Right cardiac atrium (tissue), 5 donors: ENCODE measurements at places on chromosomes 11 and 22. TPM values are rescaled to one million over a fixed set of nuclear protein-coding genes. Genes with fewer than 3 reads are reported as not detected.

GRCh38 chr11:45906096-45906682 is 882 bp downstream of the FREY1 start:
- no peak for DNase-seq

DNA sequence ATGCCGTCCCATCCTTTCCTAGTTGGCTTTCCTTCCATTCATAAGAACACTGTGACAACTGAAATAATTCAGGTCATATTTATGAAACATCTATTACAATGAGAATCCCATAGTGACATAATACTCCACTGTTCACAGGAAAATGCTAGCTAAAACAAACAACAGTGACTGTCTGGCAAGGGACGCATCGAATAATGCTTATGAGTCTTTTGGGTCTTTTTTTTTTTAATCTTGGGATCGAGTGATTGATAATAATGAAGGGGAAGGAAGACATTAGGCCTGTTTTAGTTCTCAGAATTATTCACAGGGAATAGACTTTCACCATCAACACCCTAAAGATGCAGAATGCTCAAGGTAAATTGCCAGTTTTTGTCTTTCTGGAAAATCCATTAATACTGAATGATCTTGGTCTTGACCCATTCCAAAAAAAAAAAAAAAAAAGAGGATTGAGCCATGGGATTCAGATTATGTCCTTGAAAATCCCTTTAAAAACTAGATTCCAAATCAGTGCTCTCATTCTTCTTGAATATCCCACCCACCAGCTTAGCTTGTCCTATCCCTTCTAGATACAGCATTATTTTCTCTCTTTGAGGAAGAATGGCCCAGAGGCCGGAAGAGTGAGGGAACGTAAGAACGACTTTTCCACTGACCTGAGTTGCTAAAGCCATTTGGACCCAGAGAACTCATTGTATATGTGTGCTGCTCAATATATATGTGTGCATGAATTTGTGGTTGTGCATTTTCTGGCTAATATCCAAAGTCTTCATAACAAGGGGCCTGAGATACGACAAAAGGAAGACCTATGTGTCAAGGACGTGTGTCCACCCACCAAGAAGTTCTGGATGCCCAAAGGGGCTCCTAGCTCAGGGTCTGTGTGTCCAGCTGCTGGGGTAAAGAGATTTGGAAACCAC is 35.2 kb upstream of the CREB3L1 start:
- no peak for DNase-seq

DNA sequence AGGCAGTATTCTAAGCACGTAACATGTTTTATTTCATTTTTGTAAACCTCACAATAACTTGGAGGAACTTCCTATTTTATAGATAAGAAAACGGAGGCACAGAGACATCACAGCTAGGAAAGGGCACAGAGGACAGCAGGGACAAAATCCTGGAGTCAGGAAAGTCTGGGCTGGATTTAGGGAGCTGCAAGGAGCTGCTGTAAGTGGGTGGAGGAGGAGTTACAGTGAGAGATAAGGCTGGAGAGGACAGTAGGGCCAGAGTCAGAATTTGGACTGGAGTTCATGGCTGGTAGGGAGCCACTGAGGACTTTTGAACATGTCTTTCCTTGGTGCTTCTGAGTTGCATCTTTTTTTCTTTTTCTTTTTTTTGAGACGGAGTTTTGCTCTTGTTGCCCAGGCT is 32.2 kb upstream of the PTPRJ start:
- DNase-seq: no peak

OR52H1 gene
- total RNA-seq: not detected

APOL6 gene
- total RNA-seq: 8.5 TPM

DNA sequence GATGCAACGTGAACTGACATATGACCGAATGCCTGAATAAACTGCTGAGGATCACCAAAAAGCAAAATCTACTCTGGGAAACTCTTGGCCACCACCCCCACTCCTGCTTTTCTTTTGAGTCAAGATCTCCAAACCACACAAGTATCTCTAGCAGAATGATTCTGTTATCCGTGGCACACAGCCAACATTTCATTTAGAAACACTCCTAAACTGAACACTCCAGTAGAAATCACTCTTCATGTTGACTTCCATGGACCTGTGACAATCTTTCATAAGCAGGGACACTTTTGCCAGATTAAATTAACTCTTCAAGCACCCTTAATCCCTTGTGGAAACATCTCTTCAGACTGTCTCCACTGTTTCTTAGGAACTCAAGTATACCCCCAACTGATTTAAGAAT is 44.4 kb downstream of the VSIG10L2 start:
- no peak for DNase-seq

- no peak for DNase-seq
Observed at GRCh38 chr11:38089726-38090125, 1491.7 kb upstream of the RAG2 start.

NPAS4 gene
- total RNA-seq: 0.09 TPM

DNA sequence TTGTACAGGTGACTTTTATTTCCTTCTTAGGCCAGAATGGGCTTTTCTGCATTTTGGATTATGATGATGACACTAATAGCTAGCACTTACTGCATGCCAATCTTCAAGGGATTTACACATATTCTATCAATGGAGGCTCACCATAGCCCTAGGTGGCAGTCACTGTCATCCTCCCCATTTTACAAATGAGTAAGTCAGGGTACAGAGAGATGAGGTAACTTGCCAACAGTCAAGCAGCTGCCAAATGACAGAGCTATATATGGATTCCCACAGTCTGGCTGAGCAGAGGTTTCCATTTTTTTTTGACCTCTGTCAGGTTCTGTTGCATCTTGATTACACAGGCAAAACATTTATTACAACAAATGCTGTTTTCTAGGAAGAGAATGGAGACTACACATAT is 23.8 kb upstream of the C11orf96 start:
- no peak for DNase-seq

DNA sequence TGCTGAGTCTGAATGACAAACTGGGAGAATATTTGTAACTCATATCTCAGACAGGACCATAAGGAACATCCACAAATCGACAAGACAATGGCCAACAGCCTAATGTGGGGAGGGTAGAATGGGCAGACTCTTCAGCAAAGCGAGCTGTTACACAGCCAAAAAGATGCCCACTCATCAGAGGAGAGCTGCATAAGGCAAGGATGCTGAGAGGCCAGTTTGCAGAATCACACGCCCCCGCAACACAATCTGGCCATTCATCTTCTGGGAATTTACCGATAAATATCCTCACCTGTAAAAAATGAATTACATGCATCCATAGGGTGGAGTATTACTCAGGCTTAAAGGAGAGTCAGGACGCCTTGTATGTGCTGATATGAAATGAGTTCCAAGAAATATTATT is 57.5 kb upstream of the SLC22A12 start:
- DNase-seq: no peak

GRCh38 chr11:3867209-3868091 is 12.0 kb downstream of the STIM1 start:
- DNase-seq: no peak

- DNase-seq: no peak
Observed at GRCh38 chr22:41991111-41991510, 7.5 kb upstream of the WBP2NL start.

DBX1 gene
- total RNA-seq: not detected

- DNase-seq: peak; percentile 33
Observed at GRCh38 chr22:50739894-50740293, 1.9 kb downstream of the ACR start.
